ENCODE measurements at places on chromosomes 6 and 20.

- DNase-seq: no peak
Observed at GRCh38 chr20:22619272-22619671, 34.9 kb upstream of the FOXA2 start.

- no peak for DNase-seq
Observed at GRCh38 chr6:101268541-101268940, 125.0 kb upstream of the GRIK2 start.

- no peak for DNase-seq
Observed at GRCh38 chr6:145352382-145353080, 382.8 kb downstream of the EPM2A start.

DNA sequence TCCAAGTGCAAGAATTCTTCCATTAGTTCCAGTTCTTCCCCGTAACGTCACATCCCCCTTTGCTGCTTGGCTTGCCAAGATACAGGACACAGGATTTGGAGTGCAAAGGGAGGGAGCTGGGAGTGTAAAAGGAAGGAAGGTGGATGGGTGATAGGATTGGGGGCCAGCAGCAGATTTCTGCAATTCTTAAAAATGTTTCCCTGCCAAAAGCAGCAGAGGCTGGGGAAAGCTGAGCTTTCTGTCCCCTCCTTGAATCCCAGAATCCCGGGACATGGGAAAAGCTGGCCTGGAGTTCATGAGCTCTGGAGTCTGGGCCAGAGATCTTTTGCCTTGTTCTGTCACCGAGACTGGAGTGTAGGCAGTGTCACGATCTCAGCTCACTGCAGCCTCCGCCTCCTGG, 60.0 kb upstream of the EPB41L1 start:
- peak; percentile 92 for DNase-seq

GRCh38 chr6:134466771-134467525, 149.0 kb upstream of the SGK1 start:
- DNase-seq: no peak

GRCh38 chr6:33241968-33242367, 29.7 kb downstream of the VPS52 start:
- DNase-seq: no peak

DNA sequence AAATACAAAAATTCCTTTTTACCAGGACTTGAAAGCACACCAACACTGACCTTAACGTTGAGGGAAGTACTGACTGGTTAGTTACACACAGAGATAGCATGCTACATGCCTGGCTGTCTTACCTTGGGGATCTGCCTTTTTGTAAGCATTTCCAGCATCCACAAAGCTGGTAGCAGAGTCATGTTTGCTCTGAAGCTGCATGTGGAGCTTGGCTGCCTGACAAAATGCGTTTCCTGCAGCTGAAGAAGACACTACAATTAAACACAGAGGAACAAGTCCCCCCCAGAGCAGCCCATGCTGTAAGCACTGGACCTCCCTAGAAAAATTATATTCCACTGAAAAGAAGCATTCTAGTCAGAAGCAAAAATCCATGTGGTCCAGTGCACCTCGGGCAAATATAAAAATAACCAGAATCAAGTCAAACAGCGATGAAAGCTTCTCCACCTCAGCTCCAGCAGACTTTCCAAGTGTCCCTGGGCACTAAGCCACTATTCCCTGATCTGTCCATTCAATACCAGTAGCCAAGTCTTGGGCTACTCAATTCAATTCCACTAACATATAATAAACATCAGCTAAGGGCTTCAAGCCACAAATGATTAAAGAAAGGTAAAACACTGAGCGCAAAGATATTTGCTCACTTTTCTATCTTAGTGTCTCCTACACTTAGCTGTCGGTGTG, 24.2 kb downstream of the NAPB start:
- peak; percentile 33 for DNase-seq

GRCh38 chr20:53757472-53757913, 163.9 kb upstream of the ZNF217 start:
- no peak for DNase-seq

DNA sequence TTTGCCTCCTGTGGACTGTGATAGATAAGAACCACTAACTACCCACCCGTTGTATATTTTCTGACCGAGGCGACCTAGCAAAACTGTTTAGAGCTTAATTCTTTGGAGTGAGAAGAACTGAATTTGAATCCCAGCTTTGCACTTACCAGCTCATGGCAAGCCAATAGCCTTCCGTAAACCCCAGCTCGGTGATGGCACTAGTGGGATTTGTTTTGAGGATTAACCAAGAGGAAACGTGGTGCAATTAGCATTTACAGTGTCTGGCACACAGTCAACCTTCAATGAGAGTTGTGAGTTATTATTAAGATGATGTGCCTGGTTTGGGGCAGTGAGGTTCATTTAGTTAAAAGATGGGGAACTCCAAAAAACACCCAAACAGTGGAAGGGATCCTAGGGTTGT, 12.3 kb upstream of the DSP start:
- DNase-seq: no peak

DNA sequence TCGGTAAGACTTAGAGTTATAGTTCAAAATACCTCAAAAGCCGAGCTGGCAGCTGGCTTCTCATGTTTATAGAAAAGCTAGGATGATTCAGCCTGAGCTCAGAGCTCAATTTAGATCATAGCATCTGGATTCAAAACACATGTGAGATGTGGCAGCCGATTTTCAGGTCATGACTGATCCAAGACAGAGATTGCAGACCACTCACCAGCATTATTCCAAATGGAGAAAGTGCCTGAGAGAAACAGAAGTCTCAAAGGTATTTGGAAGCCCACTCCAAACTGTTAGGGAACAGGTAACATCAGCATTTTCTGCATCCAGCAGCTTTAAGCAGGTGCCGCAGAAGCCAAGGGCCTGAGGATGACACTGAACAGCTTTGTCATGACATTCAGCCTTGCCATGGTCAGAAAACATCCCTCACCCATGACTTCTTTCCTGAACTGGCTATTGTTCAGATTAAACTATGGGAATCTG, 102.2 kb downstream of the BACH2 start:
- DNase-seq: peak; percentile 68

GRCh38 chr20:39986173-39986904, 702.7 kb downstream of the MAFB start:
- peak; percentile 83 for DNase-seq

- no peak for DNase-seq
Observed at GRCh38 chr6:142697001-142697335, 248.0 kb downstream of the HIVEP2 start.

DNA sequence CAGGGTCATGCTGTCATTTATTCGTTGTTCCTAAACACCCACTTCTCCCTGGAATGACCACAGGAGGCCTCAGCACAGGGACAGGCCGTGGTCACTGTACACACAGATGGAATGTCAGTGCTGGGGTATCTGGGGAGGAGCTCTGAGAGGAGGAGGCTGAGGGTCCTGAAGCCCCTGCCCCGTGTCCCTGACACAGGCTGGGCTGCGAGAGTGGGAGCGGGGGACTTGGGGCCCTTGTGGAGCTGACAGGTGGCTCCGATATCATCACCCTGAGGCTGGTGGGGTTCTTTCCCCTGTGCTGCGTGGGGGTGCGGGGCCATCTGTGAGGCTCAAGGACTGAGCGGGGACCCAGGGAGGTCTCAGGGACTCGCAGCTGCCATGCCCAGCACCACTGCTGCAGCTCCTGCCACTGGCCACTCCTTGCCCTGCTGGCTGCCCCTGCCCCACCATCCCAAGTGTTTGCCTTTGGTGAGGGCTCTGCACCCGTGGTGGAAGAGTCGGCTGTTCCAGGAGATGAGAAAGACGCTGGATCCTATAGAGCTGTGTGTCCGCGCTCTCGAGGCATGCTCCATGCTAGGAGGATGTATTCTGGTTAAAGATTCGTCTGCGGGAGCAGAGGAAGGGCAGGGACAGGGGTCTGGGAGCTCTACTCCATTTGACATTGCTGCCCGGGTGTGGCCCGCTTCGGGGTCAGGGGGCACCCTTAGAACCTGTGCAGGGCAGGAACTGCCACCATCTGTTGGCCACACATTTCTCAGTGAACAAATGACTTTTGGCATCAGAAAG, 18.9 kb downstream of the NPEPL1 start:
- peak; percentile 5 for DNase-seq

GRCh38 chr20:14956026-14956425, 618.6 kb upstream of the FLRT3 start:
- no peak for DNase-seq
